ENCODE measurements at places on chromosomes 5 and 9.

- DNase-seq = no peak
These were observed 115.8 kb upstream of the KIF2A start for GRCh38 chr5:62190173-62190572.

GRCh38 chr5:50445296-50445949 lies 4.3 kb upstream of the EMB start:
- DNase-seq = no peak

- DNase-seq = no peak
These were observed 73.2 kb upstream of the STXBP1 start for GRCh38 chr9:127538849-127539258.

GRCh38 chr5:57067597-57067924 lies 106.3 kb upstream of the GPBP1 start:
- DNase-seq = peak; percentile 70

DNA sequence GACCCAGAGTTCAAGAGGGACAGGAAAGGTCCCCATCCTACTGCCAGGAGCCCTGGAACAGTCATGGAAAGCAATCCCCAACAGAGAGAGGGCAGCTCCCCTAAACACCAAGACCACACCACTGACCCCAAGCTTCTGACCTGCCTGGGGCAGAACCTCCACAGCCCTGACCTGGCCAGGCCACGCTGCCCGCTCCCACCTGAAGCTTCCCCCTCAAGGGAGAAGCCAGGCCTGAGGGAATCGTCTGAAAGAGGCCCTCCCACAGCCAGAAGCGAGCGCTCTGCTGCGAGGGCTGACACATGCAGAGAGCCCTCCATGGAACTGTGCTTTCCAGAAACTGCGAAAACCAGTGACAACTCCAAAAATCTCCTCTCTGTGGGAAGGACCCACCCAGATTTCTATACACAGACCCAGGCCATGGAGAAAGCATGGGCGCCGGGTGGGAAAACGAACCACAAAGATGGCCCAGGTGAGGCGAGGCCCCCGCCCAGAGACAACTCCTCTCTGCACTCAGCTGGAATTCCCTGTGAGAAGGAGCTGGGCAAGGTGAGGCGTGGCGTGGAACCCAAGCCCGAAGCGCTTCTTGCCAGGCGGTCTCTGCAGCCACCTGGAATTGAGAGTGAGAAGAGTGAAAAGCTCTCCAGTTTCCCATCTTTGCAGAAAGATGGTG lies 31.6 kb downstream of the CD180 start:
- no peak for DNase-seq

DNA sequence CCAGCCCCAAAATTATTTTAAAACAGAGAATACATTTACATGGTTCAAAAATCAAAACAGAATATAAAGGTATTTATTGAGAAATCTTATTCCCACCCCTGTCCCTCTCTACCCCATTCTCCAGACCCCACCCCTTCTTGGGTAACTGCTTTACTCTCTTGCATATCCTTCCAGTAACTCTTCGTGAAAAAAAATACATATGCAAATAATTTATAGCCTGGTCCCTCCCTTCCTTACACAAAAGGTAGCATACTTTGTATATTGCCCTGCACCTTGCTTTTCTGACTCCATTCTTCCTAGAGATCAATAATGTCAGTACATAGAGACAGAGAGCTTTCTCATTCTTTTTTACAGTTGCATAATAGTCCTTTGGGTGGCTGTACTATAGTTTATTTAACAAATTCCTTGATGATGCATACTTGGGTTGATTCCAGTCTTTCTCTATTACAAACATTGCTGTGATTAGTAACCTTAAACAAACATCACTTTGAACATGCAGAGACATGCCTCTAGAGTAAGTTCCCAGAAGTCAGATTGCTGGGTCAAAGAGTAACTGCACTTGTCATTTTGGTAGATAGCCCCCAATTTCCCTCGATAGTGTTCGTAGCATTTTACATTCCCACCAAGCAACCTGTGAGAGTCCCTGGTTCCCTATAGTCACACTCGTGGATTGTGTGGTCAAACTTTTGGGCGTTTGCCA lies 47.9 kb downstream of the STOM start:
- DNase-seq = peak; percentile 5

DNA sequence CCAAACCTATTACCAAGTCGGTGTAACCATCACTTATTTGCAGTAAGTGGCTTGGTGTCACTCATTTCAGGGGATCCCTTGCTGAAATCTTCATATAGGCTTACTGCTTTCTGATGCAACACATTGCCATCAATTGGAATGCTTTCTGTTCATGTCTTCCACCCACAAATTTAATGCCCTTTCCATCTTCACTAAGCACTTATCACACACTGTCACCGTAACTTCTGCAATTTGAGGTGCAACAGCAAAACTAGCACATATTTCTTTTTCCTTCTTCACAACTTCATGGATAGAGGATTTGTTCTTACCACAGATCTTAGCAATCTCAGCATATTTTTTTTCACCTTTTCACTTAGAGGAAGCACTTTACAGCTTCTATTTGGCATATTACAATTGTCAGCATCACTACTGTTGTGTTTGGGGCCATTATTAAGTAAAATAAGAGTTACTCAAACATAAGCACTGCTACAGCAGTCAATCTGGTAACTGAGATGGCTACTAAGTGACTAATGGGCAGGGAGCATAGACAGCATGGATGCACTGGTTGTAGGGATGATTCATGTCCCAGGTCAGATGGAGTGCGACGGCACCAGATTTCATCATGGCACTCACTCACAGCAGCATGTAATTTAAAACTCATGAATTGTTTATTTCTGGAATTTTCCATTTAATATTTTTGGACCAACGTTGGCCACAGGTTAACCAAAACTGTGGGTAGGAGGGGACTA lies 70.1 kb downstream of the PIP5K1B start:
- no peak for DNase-seq

GRCh38 chr5:121019106-121019505 lies 555.0 kb downstream of the PRR16 start:
- DNase-seq = no peak

DNA sequence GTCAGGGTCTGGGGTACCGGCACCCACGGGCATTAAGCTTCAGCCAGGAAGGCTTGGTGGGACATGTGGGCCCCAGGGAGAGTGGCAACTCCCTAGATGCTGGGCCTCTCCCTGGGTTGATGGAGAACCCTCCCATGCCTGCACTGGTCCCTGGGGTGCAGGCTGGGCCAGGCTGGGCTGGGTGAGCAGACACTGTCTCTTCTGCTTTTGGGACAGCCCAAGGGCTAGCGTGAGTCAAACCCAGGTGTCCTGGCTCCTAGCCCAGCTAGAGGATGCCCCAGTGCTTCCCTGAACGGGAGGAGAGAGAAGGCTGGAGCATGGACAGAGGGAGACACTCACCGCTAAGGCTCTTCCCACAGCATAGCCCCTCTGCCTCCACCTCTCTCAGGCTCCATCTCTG lies 5.7 kb upstream of the AQP7 start:
- no peak for DNase-seq

DNA sequence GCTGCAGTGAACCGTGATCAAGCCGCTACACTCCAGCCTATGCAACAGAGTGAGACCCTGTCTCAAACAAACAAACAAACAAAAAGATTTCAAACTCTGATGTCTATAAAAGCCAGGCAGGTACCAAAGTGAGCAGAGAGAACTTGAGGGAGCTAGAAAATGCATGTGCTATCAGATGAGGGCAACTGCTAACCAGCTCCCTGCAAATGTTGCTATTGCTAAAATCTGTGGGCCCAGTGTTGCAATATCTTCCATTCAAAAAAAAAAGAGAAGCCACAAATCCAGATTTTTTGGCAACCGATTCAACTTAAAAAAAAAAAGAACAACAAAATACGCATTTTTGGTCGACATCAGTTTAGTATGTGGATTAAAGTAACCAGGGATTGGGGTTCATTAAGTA lies 5.5 kb downstream of the UBE2D2 start:
- no peak for DNase-seq

GRCh38 chr9:6632516-6633183 lies 12.9 kb downstream of the GLDC start:
- no peak for DNase-seq
